ENCODE measurements at places on chromosomes 1 and 21.

DNA sequence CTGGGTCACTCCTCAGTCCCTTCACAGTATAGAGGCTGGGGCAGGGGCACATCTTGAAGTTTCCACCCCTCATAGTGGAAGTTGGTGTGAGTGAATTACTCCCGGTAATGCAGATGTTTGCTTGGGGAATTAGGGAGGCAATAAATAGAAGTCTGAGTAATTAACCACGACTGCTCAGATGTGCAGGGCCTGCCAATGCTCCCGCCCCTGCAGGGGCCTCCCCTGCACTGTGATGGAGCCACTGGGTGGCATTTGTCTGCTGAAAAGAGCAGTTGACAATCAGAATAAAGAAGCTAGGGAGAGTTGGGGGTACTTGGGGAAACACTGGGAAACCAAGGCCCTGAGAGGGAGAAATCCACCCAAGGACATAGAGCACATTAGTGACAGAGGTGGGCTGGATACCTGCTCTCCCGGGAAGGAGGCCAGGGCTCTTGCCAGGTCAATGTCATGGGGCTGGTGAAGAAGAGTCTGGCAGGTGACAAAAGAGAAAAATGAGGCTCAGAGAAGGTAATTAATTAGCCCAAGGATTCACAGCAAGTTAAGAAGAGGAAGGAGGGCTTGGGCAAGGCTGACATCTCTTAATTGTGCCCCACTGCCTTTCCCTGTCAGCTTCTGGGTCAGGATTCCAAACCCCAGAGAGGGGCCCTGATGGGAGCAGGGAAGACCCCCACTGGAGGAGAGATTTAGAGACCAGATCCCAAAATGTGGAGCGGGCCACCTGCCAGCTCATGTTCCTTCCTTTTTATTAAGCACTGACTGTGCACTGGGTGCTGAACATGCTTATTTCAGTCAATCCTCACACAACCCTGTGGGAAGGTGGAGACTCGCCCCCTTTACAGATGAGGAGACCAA lies 436.2 kb downstream of the MATN1 start:
- DNase-seq: peak; percentile 81

GRCh38 chr1:198116069-198116468 lies 40.7 kb upstream of the NEK7 start:
- DNase-seq: no peak

GRCh38 chr1:160377585-160378206 lies 10.8 kb downstream of the NHLH1 start:
- DNase-seq: no peak

- no peak for DNase-seq
These were observed 36.0 kb downstream of the FABP3 start for GRCh38 chr1:31336687-31337467.

DNA sequence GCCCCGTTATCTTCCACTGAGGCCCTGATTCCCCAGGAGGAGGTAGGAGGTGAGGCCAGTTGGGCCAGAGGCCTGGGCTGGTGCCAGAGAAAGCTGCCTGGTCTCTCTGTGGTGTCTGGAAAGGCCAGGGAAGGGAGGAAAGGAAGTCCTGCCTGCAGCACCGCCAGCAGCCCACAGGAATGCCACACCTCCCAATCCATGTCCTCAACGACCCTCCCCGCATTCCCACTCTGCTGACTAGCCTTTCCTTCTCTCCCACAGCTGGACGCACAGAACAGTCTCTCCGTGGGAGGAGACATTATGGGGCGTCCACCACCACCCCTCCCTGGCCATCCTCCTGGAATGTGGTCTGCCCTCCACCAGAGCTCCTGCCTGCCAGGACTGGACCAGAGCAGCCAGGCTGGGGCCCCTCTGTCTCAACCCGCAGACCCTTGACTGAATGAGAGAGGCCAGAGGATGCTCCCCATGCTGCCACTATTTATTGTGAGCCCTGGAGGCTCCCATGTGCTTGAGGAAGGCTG lies 18.0 kb downstream of the CSF1 start:
- DNase-seq: no peak

- no peak for DNase-seq
These were observed 15.2 kb downstream of the WLS start for GRCh38 chr1:68217060-68217554.

- no peak for DNase-seq
These were observed 988.1 kb upstream of the B3GALT2 start for GRCh38 chr1:194174528-194174927.

- no peak for DNase-seq
These were observed 168.4 kb downstream of the ZZZ3 start for GRCh38 chr1:77513839-77514763.

GRCh38 chr1:156082309-156083091 lies at the start of gene MEX3A:
Gene MEX3A (minus strand): TSS chr1:156082465. CDS start chr1:156081998, 467 bp downstream.
- DNase-seq: no peak

- no peak for DNase-seq
These were observed 1.1 kb downstream of the LUZP1 start for GRCh38 chr1:23167353-23168078.

DNA sequence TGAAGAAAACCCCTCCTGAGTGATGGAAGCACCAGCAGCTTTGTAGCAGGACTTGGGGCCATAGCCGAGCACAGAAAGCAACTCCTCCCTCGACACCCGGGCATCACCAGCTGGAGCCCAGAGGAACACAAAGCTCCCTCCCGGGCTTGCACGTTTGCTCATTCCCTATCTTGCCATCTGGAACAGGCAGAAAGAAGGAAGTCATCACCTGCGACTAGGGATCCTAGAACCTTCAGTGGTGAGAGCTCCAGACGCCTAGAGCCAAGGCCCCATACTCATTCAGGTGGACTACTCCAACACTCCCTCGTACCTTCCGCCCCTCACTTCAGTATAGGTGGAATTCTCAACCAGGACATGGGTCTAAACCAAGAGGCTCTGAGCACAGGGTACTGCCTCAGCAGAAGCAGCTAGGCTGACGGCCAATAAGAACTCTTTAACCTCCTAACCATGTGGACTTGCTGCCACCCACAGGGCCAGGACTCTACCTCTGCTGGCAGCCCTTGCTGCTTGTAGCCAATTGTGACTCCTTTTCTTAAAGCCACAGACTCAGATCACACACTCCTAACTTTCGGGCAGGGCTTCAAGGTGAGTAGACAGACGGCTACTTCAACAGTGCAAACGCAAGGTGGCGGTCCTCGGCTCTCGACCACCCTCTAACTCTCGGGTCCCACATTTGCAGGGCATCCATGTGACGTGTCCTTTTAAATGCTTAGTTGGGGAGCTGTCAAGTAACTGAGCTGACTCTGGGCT lies 65.4 kb downstream of the NPHP4 start:
- DNase-seq: no peak

GRCh38 chr1:183277821-183278738 lies 92.0 kb downstream of the LAMC2 start:
- DNase-seq: no peak

DNA sequence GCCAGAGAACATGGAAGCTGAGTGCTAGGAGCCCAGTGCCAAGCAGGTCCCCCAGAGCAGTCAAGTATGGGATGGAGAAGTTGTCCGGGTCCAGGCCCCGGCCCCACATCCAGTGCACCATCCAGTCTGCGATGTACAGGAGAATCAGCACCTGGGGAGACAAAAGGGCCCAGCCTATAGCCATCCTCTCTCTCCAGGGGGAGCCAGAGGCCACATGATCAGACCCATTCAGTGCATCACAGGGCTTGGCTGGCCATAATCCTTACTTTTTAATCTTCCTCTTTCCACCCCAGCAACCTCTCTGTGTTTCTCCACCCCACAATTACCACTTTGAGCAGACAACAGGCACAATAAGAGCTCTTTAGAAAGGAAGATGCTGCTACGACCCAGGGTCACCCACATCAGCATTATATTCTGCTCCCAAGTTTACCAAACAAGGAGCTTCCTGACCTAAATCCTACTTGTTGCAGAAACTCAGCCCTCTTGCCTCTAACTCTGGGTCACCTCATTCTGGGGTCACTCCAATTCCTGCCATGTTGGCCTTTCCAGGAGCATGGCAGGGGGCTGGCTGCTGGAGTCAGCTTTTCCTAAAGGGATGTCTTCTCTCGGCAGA lies 16.4 kb upstream of the RAB29 start:
- no peak for DNase-seq

DNA sequence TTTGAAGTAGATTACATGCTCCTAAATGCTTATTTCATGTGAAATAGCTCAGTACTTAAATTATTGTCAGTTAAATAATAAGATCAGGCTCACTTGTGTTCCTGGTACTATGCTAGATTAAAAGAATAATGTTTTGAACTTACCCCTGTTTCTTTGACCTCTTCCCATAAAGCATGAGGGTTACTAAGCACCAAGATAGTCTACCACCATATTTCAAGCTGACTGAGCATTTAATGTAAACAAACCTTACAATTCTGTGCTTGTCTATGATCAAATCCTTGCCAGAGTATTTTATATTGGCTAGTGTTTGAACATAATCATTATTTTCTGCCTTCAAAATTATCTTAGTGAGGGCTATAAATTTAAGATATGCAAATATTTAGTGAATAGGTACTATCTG lies 98.1 kb downstream of the LHX9 start:
- DNase-seq: no peak

DNA sequence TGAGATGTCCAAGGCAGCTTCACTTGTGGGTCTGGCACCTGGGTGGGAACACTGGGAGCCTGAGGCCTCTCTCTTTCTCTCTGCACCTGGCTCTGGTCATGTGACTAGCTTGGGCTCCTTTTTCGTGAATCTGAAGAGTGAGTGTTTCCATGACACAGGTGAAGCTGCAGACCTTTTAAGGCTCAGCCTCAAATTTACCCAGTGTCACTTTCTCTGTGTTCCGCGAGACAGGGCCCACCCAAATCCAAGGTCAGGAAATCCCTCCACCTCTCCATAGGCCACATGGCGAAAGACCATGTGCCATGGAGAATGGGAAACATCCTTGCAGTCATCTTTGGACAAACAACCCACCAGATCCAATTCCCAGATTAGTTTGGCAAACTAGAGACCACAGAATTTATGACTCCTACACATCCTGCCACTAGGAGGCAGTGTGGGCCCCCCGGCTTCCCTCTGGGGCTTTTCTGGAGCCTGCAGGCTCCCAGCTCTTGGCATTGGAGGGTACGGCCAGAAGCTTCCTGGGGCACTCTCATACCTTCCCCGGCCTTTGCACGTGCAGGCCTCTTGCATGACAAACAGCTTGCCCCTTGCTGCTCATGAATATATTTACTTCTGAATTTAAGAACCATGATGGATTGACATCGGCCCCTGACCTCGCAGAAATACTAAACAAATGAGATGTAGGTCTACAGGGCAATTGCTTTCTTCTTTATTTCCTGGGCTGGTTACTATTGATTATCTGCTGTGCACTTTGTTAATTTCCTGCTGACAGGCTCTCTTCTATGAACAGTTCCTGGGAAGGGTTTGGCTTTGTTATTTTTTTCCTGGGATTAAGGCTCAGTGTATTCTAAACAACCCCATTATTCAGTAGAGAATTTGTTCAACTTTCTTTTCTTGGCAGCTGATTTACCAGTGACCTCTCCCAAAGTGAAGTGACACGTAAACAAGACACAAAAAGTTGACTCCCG lies 180.7 kb downstream of the KAZN start:
- no peak for DNase-seq

GRCh38 chr1:172005856-172006255 lies 164.6 kb downstream of the DNM3 start:
- no peak for DNase-seq

GRCh38 chr1:192088496-192088895 lies 69.8 kb upstream of the RGS18 start:
- DNase-seq: no peak

GRCh38 chr1:1947493-1947892 lies 28.4 kb upstream of the TMEM52 start:
- DNase-seq: no peak

Measured in esophagus muscularis mucosa (tissue), 4 donors.